ENCODE measurements at places on chromosomes 7 and 10. TPM values are rescaled to one million over a fixed set of nuclear protein-coding genes. Genes with fewer than 3 reads are reported as not detected.

PDLIM1 gene
- total RNA-seq, result 28.2 TPM

DNA sequence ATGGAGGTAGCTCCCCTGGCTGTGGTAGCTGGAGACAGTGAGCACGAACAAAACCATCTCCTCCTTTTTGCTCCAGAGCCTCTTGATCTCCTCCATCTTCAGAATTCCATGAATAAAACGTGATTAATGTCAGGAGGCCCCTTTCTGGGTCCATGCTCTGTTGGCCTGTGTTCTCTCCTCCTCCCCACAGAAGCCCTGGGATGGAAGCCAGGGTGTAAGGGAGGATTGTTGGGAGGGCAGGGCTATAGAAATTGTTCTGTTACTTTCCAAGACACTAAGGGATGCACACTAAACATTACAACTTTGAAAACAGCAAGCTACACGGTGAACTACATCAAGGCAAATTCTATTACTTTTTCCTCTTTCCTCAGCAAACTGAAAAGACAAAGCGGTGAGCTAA, 96.3 kb downstream of the RNF216 start:
- DNase-seq, result no peak

- DNase-seq, result peak; percentile 52
Measured at GRCh38 chr7:143299840-143300239, 11.7 kb downstream of the CASP2 start.

DNA sequence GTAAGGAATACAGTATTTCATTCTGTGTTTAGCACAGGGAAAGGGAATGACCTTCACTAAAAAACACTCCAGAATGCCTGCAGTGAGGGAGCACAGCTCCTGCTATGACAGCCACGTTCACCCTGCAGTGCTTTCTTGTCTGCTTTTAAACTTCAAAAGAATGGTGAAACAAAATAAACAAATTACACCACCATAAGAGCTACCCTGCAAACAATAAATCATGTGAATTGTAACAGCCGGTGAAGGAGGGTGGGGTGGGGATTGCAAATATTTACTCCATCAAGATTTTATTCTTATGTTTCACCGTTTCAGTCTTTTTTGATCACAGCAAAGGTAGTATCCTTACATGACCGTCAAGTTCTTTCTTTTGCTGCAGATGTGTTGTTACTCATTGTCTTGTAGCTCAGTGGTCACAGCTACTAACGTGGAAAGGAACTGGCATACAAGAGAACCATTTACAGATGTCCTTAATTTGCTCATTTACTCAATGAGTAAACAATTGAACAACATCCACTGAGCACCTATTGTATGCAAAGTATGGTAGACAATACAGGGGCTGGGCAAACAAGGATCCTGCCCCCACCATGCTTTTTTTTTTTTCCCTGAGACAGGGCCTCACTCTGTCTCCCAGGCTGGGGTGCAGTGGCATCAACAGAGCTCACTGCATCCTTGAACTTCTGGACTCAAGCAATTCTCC, 4.1 kb upstream of the CHN2 start:
- DNase-seq, result peak; percentile 63

MSMB gene
- not detected for total RNA-seq

- peak; percentile 46 for DNase-seq
Measured at GRCh38 chr7:81333004-81333403, 414.2 kb upstream of the SEMA3C start.

NFKB2 gene
- total RNA-seq, result 45.0 TPM

- DNase-seq, result peak; percentile 71
Measured at GRCh38 chr10:79129361-79129997, 60.7 kb downstream of the ZMIZ1 start.

- no peak for DNase-seq
Measured at GRCh38 chr10:131702531-131703356, 198.1 kb upstream of the PPP2R2D start.

OR2A42 gene
- not detected for total RNA-seq

ITPRID1 gene
- not detected for total RNA-seq

LIPN gene
- total RNA-seq, result not detected

- peak; percentile 14 for DNase-seq
Measured at GRCh38 chr10:113214331-113214730, 264.3 kb downstream of the TCF7L2 start.

GRCh38 chr10:36448760-36449691, 676.4 kb upstream of the ANKRD30A start:
- no peak for DNase-seq

GRCh38 chr7:31786326-31786725, 99.3 kb downstream of the PPP1R17 start:
- DNase-seq, result no peak

CLRN3 gene
- total RNA-seq, result not detected

DNA sequence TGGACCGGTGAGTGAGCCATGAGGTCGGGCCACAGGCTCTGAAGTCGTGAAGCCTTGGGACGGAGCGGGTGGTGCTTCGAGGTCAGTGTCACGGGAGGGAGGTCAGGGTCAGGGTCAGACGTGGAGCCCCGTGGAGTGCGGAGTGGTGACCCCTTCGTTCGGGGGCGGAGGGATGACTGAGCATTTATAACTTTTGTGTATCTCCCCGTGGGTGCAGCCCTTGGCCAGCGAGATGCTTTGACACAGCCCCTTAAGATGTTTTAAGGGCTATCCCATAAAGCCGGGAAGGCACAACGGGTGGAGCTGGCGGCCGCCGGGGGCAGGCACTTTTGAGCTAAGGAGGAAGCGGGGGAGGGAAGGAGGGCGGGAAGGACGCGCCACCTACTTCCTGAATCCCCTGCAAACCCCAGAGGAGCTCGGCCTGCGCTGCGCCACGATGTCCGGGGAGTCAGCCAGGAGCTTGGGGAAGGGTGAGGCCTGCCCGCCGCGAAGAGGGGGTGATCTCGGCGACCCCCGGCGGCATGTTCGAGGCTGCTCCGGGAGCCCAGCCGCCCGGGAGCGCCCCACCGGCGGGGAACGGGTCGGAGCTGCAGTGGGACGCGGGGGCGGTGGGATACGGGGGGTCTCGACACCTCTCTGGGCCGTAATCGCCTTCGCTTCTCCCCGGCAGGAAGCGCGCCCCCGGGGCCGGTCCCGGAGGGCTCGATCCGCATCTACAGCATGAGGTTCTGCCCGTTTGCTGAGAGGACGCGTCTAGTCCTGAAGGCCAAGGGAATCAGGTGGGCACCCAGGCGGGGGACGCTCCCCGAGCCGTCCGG, at the start of gene GSTO1:
Gene GSTO1, plus strand, starts transcription at position 400 of the 818 bp plus-strand sequence. Its CDS starts 37 bp downstream, at position 437.
- DNase-seq, result peak; percentile 52

DNA sequence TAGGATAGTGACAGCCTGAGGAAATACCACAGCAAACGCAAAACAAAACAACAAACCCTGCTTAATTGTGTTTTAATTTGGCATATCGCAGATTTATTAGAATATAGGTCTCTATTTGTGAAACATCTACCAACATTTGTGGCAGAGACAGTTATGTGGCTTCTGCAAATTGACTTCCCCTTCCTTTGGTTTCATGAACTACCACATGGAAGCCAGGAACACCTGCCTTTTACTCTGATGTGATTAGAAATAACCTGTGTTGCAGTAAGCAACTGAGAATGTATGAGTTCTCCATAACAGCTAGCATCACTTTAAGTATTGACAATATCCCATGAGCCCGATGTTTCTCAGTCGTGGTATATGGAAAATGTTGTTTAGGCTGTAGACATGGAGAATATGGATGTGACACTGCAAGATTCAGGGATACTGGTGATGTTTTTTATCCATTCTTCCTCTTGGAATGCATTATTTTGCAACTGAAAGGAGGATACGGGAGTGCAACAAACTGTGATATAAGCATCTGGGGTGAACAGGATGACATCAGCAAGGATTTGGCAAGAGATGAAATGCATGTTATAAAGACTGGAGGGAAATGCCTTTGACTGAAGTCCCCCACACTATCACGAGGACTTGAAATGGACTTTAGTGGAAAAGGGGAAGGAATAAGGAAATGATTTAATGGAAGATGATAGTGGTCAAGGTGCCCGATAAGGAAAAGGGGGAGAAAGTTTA, 95.9 kb downstream of the CUBN start:
- no peak for DNase-seq

TFPI2 gene
- total RNA-seq, result 53.1 TPM

DNA sequence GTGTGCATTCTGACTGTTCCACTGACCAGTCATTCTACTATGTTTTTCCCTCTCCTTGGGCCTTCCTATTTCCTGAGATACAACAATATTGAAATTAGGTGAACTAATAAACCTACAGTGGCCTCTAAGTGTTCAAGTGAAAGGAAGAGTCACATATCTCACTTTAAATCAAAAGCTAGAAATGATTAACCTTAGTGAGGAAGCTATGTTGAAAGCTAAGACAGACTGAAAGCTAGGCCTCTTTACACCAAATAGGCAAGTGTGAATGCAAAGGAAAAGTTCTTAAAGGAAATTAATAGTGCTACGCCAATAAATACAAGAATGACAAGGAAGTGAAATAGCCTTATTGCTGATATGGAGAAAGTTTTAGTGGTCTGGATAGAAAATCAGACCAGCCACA, 5.7 kb upstream of the DYNC1I1 start:
- no peak for DNase-seq

GRCh38 chr10:79418886-79419595, 26.4 kb downstream of the ZCCHC24 start:
- no peak for DNase-seq

- no peak for DNase-seq
Measured at GRCh38 chr10:56622335-56622973, 261.4 kb upstream of the ZWINT start.

IGFBP3 gene
- 120 TPM for total RNA-seq

NEUROG3 gene
- not detected for total RNA-seq

IDE gene
- 23.4 TPM for total RNA-seq

GRCh38 chr7:156028521-156028920, 216.3 kb upstream of the SHH start:
- DNase-seq, result no peak

DNA sequence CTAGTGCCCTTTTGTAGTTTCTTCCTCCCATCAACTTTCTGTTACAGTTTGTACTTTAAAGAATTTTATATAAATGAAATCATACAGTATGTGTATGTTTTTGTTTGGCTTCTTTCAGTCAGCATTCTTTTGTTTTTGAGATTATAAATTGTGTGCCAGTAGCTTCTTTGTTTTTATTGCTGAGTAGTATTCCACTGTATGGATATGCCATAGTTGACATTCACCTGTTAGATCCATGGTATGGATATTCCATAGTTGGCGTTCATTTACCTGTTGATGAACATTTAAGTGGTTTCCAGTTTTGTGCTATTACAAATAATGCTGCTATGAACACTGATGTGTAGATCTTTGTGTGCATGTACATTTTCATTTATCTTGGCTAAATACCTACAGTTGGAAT, 70.8 kb upstream of the SYPL1 start:
- DNase-seq, result no peak

C10orf53 gene
- total RNA-seq, result not detected

INTS1 gene
- 62.9 TPM for total RNA-seq

- DNase-seq, result peak; percentile 30
Measured at GRCh38 chr7:94509264-94509886, at the start of gene CASD1. CASD1 (plus strand) TSS chr7:94509809; CDS start chr7:94510085, 276 bp downstream.

TRPV5 gene
- total RNA-seq, result not detected

- DNase-seq, result no peak
Measured at GRCh38 chr7:105866102-105866801, 10.1 kb downstream of the ATXN7L1 start.

DNA sequence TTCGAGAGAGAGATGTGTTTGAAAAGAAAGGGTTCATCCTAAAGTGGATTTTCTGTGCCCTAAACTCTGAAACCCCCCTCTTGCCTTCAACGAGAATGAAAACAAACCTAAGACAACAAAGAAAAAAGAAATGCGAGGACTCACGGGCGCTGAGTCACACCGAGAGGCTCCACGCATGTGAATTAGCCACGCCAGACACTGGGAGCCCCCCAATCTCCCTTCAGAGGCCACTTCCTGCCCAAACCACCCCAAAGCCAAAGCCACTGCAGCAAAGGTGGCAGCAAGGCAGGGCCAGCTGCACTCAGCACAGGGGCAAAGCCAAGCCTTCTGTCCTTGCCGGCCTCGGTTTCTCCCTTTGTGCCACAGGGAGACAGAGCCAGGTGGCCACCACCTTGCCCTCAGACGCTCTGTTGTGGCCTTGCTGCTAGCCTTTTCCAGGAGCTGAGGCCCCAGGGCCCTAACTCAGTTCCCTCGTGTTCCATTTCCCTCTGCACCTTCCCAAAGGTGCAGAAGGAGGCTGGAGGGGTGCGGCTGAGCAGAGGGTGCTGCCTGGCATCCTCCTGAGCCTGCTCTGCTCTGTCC, 93.3 kb downstream of the FAM53B start:
- DNase-seq, result no peak

- DNase-seq, result no peak
Measured at GRCh38 chr7:66206119-66206933, 1.2 kb downstream of the TPST1 start.

SPDYE8 gene
- total RNA-seq, result not detected

TAS2R5 gene
- 0.26 TPM for total RNA-seq

SEMA3C gene
- 28.0 TPM for total RNA-seq

GRCh38 chr7:156223935-156224832, 411.9 kb upstream of the SHH start:
- no peak for DNase-seq

Data from PC-3 (cell line).